ENCODE measurements at places on chromosomes 6 and 20.
A peak's percentile ranks its signal among the peaks of the same experiment; 100 is the strongest.

- no peak for DNase-seq
Observed at GRCh38 chr6:14975471-14975817, 270.4 kb upstream of the JARID2 start.

DNA sequence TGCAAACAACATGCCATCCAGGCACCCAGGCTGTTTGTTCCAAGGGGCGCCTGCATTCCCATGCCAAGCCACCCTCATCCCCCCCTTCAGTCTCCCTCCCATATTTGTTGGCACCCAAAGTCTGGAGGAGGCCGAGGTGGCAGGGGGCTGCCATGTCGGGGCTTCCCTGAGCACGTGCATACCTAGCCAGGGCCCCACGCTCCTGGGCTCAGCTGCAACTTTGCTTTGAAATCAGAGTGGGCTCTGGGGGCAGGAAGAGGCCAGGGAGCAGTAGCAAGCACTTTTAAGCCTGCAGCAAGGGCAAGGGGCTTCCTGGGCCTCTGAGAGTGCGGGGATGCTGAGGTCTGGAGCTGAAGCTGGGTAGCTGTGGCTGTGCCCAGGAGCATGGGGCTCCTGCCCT, 655.9 kb upstream of the EYS start:
- no peak for DNase-seq

DNA sequence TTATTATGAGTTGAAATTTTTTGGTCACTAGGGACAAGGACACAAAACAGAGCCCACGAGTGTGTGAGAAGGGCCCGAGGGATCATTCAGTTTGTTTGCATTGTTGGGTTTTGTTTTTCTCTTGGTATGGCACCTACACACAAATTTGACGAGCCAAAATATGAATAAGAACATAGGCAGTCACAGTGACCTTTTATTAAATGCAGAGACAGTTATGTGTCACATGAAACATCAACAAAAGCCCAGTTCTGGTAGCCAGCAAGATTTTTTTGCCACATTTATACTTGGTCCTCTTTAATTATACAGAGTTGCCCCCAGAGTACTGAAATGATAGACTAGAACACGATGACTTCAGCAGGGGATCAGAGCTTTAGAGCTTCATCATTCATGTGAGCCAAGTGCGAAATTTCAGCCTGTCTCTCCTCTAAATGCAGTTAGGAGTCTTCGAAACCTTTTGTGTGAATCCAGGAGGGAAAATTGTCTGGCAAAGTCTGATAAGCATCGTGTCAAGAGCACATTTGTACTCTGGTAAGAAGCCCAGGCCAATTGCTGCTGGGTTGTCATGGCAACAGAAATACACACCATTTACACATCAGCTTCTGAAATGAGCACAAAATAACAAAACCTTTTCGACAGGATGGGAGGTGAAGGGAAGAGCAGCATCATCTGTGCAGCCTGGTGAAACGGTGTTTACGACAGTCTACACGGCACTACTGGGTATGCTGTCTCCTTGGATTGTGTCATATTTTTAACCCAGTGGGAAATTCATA, 79.2 kb upstream of the RIPOR2 start:
- DNase-seq: no peak

GRCh38 chr6:5706124-5707033, 300.3 kb downstream of the NRN1 start:
- no peak for DNase-seq

DNA sequence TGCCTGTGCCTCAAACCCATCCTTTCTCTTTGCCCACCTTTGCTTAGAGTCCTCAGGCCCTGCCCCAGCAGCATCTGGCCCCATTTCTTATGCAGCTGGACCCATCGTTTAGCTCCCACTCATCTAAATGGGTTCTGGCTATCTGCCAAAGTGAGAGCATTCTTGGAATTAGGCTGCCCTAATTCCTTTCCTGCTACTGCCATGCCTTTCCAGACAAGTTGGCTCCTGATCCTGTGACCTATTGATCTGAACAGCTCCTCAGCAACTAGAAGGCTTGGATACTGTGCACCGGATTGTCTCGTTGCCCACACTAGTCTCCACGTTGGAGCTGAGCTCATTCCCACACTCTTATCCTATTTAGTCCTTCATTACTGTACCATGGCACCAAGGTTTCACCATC, 22.9 kb downstream of the DZANK1 start:
- DNase-seq: no peak

DNA sequence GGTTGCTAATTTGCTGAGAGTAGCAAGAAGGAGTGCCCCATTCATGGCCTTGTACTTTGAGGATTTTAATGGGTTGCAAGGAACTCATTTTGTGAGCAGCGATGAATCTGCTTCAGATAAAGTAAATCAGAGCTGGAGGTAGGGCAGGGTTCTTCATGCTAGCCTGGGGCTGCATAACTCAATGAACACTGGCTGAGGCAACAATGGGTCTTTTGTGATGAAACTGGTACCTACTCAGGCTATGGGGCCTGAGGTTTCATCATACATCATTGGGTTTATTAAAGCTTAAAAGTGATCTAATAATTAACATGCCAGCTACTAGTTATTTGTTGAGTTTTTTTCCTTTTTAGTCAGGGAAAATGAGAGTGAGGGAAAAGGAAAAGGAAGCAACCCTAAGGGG, 106.9 kb downstream of the FAM50B start:
- no peak for DNase-seq

GRCh38 chr6:112141707-112142106, 54.3 kb downstream of the FAM229B start:
- no peak for DNase-seq

- DNase-seq: no peak
Observed at GRCh38 chr20:31617432-31618104, 12.5 kb downstream of the ID1 start.

- no peak for DNase-seq
Observed at GRCh38 chr6:14452567-14453527, 335.3 kb downstream of the CD83 start.

DNA sequence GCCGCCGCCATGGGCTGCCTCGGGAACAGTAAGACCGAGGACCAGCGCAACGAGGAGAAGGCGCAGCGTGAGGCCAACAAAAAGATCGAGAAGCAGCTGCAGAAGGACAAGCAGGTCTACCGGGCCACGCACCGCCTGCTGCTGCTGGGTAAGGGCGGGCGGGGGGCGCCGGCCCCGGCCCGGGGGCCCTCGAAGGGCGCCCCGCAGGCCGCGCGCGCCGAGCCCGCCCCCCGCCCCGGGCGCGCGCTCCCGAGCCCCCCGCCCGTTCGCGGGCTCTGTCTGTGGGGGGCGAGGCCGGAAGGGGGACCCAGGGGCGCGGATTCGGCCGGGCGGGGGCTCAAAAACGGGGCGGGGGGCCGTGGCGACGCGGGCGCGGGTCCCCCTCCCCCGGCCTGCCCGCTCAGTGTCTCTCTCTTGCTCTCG, 39.2 kb downstream of the GNAS start:
- DNase-seq: no peak

DNA sequence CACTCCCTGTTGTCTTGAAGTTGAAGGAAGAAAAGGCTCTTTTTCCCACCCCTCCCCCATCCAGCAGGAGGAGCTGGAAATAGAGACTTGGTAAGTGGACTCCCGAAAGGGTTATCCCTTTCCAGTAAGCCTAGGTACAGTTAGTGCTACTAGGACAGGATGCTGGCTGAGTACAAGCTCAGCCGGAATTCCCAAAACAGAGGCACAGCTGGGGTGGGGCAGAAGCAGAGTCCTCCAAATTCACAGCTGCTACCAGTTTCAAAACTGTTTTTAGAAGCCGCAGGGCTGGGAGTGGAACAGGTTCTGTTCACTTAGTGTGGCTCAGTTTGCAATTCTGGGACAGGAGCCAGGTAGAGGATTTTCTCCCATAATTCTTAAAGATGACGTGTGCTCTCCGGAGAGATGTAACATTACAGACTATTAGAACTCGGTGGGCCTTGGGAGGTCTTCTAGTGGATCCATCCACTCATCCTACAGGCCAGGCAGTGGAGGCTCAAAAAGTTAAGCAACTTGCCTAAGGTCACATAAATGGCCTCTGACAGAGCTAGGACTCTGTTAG, 19.0 kb upstream of the UTRN start:
- DNase-seq: no peak

DNA sequence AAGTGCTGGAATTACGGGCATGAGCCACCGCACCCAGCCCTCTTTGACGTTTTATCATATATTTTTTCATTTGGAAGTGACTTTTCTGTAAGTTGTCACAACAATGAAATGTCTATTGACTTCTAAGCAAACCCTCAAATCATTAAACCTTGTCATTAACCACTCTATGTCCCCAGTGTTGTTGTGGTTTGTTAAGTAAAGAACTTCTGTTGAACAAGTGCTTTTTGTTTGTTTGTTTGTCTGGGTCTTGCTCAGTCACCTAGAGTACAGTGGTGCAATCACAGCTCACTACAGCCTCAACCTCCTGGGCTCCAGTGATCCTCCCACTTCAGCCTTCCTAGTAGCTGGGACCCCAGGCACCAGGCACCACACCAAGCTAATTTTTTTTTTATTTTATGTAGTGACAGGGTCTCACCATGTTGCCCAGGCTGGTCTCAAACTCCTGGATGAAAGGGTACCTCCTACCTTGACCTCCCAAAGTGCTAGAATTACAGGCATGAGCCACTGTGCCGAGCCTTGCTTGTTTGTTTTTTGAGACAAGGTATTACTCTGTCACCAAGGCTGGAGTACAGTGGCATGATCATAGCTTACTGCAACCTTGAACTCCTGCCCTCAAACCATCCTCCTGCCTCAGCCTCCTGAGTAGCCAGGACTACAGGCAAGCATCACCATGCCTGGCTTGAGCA, 57.6 kb upstream of the LOC128125822 start:
- DNase-seq: no peak

- DNase-seq: no peak
Observed at GRCh38 chr6:126657561-126658175, 317.8 kb downstream of the CENPW start.

DNA sequence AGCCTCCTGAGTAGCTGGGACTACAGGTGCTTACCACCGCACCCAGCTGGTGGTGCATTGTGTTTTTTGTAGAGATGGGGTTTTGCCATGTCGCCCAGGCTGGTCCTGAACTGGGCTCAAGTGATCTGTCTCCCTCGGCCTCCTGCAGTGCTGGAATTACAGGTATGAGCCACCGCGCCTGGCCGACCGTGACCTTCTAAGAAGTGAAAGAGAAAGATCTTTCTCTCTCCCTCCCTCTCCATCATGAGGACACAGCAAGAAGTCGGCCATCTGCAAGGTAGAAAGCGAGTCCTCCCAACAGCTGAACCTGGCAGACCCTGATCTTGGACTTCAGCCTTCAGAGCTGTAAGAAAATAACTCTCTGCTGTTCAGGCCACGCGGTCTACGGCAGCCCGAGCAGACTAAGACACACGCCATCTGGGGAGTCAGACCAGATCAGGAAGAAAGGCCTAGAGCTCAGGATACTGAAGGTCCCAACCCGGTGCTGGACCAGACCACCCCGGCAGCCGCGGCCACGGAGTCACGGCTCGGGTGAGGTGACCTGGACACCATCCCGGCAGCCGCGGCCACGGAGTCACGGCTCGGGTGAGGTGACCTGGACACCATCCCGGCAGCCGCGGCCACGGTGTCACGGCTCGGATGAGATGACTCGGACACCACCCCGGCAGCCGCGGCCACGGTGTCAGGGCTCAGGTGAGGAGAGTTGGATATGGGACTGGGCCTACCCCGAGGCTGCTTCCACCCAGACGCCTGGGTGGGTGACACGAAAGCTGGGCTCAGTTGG, 9.6 kb downstream of the GMEB2 start:
- no peak for DNase-seq

DNA sequence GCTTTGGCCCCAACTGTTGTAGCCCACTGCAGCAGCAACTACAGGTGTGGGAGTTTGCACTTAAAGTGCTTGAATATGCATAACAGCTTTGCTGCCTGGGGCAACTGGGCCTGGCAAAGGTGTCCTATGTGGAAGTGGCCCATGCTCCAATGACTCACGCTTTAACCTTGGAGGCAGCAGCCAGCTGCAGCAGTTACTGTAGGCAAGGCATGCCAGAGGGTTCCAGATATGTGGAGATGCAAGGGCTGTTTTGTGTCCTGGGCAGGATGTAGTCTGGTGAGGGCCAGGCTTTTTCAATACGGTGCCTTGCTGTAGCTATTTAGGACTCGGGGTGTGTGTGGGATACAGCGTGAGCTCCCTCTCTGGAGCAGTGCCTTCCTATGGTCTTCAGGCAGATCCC, 150.3 kb downstream of the NKAIN2 start:
- no peak for DNase-seq

- DNase-seq: no peak
Observed at GRCh38 chr20:60365882-60366281, 407.7 kb downstream of the CDH26 start.

DNA sequence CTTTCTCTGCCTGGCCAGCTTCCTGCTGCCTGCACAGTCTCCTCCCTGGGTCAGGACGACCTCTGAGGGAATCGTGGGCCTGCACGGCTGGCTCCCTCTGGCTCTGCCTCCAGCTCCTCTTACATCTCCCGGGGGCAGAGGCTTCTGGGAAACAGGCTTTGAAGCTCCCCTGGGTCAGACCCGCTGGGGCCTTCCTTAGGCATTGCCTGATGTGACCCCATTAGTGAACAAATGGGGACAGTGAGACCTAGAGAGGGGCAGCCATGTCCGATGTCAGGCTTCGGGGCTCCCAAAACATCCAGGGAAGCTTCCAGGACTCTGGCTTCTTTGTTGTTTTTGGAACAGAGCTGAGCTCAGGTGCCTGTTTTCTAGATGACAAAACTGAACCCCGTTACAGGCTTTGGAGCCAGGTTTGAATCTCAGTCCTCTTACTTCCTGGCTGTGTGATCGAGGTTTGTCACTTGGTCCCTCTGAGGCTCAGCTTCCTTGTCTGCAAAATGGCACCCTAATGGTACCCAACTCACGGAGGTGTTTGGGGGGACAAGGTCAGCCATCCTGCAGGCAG, 94.3 kb downstream of the CEBPB start:
- no peak for DNase-seq

DNA sequence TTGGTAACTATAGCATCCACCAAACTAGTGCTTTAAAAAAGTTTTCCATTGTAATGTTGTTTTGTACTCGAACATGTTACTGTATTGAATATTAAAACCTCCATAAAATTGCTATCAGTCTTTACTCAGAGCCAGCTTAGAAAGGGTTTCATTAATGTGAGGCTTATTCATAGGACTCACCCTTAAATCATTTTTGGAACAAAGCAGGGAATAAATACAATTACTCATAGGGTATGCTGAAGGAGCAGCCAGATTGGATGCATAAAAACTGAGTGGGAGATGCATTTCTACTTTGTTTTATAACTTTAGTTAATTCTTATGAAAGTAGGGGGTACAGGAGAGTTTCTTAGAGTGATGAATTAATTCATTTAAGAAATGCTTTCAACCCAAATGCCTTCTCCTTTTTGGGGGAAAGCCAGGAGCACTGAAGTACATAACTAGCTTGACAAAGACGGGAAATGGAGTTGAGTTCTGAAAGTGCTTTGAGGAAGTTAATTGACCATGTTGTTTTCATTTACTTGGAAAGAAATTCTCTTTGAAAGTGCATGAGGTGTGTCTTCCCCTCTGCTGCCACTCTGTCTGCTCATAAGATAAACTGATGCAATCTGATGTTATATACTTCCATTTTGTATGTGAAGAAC, 90.3 kb downstream of the RNF144B start:
- peak; percentile 32 for DNase-seq

GRCh38 chr20:24972341-24972740, 20.2 kb downstream of the APMAP start:
- DNase-seq: no peak

Data from globus pallidus (tissue), 1 donor.